ENCODE measurements at places on chromosomes 12 and 14. TPM values are rescaled to one million over a fixed set of nuclear protein-coding genes. Genes with fewer than 3 reads are reported as not detected.

Gene ANKRD9
- 11.5 TPM for total RNA-seq

Gene DDN
- total RNA-seq, result 0.10 TPM

Gene TOX4
- total RNA-seq, result 77.7 TPM

Gene FITM1
- total RNA-seq, result 0.55 TPM

Gene PMEL
- total RNA-seq, result 5.8 TPM
